ENCODE measurements at places on chromosomes 7 and 10.

- no peak for DNase-seq
Measured at GRCh38 chr10:72146559-72147323, 58.4 kb upstream of the SPOCK2 start.

DNA sequence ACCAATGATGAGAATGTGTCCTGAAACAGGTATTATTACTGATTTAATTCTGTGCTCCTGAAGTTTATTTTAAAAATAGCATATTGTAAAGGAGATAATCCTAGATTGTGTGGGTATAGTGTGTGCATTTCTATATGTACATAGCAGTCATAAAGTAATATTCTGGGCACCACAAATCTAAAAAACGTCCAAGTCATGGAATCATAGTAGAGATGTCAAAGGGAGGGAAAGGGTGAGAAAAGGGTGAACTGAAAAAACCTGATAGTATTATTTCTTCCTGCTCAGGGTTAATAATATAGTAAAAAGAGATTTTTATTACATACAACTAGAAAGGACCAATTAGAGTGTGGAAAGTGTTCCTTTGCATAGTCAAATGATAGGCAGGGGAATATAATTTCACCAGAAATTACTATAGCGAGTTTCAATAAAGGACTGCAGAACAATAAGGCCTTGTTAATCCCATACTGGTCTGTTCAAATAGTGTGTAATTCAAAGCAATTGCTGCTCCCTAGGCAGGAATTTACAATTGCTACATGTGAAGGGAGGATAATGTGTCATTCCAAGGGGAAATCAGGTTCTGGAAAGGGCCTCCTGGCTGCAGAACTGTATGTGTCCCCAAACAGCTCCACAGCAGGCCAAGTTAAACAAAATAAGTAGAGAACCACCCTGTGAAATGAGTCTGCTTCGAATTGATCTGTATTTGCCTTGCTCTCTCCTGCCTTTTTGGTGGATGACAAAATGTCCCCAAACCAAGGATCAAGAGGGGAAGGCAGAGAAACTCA lies 42.5 kb upstream of the KMT2E start:
- DNase-seq: no peak

GRCh38 chr7:158963771-158964241 lies 107.4 kb downstream of the DYNC2I1 start:
- no peak for DNase-seq

DNA sequence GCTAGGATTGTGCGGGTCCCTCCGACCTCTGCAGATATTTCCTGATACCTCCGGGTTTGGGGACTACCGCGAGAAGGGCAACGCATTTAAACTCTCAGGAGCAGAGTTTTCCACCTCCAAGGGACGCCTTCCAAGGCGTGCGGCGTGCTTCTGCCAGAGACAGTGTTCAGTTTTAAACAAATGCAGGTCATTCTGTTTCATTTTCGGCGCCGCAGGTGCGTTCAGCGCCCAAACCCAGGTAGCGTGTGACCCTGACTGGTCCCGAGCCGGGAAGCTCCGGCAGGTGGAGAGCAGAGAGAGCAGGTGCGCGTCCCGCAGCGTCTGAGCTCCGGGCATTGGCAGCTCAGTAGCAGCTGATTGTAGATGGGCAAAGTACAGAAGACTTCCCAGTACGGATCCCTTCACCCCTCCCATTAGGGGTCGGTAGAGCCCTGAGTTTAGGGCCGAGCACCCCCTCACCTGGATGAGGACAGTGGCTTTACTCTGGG lies 1.4 kb upstream of the CYP26A1 start:
- no peak for DNase-seq

GRCh38 chr10:30184397-30185033 lies 125.1 kb upstream of the JCAD start:
- DNase-seq: no peak

DNA sequence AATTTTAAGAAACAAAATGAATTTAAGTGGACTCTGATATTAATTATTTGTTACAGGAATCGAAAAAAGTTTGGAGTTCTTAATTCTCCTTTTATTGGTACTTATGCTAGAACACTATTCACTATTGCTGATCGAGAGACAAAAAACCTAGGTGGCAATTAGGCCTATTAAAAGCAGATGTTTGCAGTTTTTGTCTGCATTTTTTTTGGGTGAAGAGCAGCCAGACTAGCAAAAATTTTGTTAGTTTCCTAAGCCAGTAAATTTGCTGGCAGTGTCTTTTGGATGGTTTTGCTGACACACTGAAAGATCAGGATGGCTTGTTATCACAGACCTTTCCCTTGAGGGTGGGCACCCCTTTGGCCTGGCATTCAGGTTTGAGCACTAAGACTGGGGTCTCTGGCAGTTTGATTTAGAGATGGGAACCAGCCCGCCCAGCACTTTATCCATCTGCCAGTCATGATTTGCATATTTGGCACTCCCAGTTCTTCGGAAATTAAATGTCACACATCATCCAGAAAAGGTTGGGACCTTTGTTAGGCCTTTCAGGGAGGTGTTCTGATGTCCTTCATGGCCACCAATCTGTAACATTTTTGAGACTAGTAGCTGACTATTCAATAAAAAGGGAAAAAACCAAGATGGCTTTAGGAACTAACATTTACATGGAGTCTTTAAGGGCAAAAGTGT lies 57.3 kb downstream of the INPP5F start:
- DNase-seq: no peak

GRCh38 chr10:67221939-67222494 lies 296.2 kb downstream of the LRRTM3 start:
- no peak for DNase-seq

GRCh38 chr10:24843256-24843655 lies 109.2 kb downstream of the PRTFDC1 start:
- DNase-seq: no peak
